Pancreas (tissue), 10 donors: ENCODE measurements at places on chromosomes 4 and X. TPM values are rescaled to one million over a fixed set of nuclear protein-coding genes. Genes with fewer than 3 reads are reported as not detected.

The SATL1 gene
- not detected for total RNA-seq

The CCDC110 gene
- 25.8 TPM for total RNA-seq

DNA sequence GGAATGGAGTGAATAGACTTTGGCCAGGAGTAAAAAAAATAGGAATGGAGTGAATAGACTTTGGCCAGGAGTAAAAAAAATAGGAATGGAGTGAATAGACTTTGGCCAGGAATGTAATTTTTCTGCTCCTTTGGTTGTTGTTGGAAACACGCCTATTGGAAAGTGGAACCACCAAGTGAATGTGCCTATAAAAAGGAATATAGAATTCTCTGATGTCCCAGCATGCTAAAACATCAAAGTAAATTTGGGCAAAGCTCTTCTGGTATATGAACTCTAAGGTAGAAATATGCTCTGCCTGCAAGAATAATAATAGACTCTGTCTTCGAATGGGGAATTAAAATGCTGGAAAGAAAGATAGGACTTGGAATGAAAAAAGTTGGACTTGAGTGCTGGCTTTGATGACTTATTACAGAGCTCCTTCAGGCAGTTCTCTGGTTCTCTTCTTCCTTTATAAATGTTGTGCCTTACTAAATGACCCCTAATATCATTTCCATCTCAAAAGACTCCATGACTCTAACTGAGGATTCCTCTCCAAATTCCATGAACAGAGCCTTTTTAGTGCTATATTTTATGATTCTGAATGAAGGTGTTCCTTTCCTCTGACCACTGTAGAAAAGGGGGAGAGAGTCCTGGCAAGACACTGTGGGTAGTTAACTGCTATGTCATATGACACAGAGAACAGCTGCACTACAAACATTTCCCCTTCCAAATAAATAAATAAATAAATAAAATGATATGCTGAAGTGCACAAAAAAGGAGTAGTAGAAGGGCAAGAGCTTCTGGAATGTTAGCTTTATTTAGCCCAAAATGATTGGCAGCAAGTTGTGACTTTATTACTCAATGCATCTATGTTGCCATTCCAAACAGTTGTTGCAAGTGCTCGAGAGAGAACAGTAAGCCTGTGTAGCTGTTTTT is 13.5 kb upstream of the GBA3 start:
- no peak for DNase-seq

GRCh38 chrX:148284056-148284455 is 216.4 kb upstream of the AFF2 start:
- DNase-seq: no peak

DNA sequence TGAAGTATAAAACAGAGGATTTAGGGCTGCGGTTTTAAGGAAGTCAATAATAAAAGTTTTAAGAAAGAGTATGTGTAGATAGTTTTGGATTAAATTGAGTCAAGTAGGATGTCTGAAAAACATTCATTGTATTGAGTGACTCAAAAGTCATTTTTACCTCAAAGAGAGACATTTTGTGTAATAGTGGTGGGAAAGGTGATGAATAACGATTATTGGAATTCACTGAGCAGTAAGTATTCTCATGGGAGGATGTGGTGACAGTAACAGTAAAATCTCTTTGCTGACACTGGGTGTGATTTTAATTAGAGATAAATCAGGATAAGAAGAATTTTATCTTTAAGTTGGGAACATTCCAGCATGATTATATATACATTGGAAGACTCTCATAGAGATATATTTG is 233.6 kb downstream of the PDHA2 start:
- DNase-seq: no peak

The GSX2 gene
- total RNA-seq: not detected

GRCh38 chrX:7996414-7996813 is 69.2 kb upstream of the PNPLA4 start:
- DNase-seq: no peak

- DNase-seq: no peak
Observed at GRCh38 chr4:147596981-147597380, 20.2 kb upstream of the TMEM184C start.

DNA sequence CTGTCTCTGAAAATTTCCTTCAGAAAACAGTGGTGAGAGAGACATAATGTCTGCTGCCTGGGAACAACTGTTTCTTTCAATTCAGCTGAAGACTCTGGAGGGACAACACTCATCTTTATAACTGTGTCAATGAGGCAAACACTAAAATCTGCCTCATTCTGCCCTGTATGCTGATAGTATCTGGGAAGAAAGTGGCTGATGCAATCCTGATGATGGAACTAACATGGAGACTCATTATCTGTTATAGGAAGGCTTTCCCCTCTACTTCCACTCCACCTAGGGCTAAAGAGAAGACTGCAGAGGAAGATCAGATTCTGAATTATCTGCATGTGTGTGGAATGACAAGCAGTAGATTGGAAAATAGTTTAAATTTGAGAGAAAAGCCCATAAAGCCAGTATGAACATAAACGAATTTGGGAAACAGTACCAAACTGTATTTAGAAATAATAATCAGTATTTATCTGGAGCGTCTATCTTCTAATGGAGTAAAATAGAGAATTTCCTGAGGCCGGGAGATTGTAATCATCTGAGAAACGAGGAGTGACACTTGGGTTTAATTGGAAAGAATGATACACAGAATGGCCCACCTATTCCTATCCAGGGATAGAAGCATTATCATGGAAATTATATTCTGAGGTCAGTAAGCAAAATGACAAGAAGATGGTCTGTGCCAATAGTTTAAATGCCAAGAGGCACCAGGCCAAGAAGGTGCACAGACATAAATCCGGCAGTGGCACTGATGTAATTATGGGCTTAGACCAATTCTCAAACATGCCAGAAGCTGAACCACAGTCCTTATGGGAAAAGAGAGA is 85.4 kb downstream of the SHISA3 start:
- DNase-seq: no peak

GRCh38 chr4:883377-884095 is 48.6 kb downstream of the GAK start:
- no peak for DNase-seq

- no peak for DNase-seq
Observed at GRCh38 chrX:545452-545885, 85.1 kb upstream of the SHOX start.

The AVPR2 gene
- total RNA-seq: 0.46 TPM

The SHROOM4 gene
- total RNA-seq: 1.7 TPM

The GNRHR gene
- total RNA-seq: not detected

DNA sequence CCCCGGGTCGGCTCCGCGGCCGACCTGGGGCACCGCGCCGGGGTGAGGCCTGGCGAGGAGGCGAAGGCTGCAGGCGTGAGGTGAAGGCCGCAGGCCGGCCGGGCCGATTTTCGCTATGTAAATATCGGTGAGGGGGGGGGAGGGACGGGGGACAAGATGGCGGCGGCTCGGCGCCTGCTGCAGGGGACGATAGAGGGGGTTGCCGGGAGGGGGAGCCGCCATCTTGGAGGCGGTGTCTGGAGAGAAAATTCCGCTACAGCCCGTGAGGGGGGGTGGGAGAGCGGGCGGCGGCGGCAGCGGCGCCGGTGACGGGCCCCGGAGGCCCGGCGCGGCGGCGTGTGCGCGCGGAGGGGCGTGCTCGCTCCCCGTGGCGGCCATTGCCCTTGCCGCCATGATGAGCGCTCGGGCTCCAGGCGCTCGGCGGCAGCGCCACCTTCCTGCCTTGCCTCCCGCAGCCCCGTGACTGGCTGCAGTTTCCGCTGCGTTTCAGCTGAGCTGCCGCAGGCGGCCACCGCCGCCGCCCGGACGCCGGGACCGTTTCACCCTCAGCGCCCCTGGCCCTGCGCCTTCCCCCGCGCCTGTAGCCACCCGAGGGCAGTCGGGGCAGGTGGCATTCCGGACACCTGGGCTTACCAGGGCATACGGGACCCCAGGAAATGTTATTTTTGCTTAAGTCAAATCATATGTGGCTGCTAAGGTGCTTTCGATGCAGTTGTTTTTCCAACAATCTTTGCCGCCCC is 692 bp downstream of the ZFX start:
- peak; percentile 85 for DNase-seq

DNA sequence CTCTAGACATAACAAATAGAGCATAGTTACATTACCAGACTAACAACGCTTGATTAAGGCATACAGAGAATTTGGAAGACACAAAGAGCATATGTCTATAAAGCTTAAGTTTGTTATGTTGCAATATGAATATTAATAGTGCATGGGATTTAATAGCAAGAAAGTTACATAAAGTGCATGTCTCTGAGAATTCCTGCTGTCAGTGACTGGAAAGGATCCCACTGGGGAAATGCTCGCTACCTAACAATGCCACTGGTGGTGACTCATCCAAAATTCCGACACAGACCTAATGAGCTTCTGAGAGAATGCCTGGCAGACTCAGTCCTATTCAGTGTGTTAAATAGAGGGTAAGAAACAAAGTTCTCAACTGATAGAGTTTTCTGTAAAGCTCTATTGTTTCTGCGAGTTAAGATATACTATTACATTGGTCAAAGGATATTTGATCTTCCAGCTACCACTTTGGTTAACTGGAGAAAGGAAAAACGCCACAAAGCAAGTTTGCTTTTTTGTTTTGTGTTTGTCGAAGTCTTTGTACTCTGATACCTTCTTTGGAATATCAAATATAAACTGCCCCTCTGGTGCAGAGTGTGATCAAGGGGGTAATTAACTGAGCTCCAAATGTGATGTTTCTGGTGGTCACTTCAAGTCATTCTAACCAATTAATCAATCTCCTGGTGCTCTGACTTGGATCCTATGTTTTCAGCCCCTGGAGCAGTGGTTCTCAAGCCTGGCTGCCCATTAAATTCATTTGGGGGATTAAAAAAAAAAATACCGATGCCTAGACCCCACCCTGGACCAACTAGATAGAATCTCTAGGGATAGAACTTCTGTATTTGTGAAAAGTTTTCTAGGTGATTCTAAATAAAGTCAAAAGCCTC is 107.9 kb downstream of the PALLD start:
- DNase-seq: no peak

The CSAG3 gene
- total RNA-seq: not detected

- DNase-seq: no peak
Observed at GRCh38 chr4:122865425-122865824, 38.8 kb downstream of the FGF2 start.

- no peak for DNase-seq
Observed at GRCh38 chrX:13119386-13119785, 75.0 kb upstream of the FAM9C start.

DNA sequence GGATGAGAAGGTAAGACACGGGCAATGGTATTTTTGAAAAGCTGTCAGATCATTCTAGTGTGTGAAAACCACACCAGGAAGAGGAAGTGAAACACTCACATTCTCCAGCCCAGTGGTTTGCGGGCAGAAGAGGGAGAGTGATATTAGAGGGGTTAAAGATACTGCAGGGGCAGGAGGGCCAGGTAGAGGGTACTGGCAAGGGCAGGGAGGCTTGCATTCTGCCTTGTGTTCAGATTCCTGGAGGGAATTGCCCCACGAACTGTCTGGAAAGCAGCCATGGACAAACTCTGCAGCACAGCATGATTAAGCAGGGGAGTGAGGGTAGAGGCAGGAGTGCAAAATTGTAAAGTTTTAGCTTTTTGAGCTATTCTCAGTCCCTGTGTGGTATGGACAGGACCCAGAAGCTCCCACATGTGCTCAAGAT is 30.9 kb downstream of the NIPAL1 start:
- DNase-seq: no peak

The GPR143 gene
- 0.81 TPM for total RNA-seq

GRCh38 chr4:39295784-39296183 is 70.4 kb downstream of the RFC1 start:
- DNase-seq: no peak

DNA sequence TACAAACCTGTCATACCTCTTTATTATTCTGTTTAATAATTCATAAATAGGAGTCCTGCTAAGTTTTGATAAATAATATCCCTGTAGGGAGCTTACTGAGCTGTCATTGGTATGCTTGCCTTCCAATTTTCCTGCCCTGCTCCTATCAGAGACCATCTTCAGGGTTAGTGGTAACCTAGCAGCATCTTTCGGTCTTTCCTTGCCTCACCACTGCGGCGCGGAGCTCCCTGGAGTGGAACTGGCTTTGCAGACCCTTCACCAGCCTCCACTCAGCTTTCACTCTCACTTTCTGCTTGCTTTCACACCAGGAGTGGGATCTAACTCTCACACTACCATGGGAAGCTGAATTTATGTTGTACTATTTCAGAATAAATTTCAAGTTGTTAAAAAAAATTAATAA is 481.7 kb upstream of the ATOH1 start:
- DNase-seq: no peak

DNA sequence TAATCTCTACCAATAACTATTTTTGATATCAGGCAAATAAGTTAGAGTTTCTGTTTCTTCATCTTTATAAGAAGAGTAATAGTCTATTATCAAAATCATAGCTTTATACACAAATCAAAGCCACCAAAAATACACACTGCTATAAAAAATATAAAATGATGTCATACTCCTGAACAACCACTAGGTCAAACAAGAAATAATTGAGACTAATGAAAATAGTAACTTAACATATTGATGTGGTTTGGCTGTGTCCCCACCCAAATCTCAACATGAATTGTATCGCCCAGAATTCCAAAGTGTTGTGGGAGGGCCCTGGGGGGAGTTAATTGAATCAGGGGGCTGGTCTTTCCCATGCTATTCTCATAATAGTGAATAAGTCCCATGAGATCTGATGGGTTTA is 2277.5 kb downstream of the ARAP2 start:
- no peak for DNase-seq

DNA sequence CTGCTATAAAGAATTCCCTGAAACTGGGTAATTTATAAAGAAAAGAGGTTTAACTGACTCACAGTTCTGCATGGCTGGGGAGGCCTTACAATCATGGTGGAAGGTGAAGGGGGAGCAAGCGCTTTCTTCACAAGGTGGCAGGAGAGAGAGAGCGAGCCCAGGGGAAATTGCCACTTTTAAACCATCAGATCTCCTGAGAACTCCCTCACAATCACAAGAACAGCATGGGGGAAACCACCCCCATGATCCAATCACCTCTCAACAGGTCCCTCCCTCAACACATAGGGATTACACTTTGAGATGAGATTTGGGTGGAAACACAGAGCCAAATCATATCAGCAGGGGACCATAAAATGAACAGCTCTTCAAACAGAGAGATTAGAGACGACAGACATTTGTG is 198.6 kb downstream of the MAGEB5 start:
- DNase-seq: no peak

DNA sequence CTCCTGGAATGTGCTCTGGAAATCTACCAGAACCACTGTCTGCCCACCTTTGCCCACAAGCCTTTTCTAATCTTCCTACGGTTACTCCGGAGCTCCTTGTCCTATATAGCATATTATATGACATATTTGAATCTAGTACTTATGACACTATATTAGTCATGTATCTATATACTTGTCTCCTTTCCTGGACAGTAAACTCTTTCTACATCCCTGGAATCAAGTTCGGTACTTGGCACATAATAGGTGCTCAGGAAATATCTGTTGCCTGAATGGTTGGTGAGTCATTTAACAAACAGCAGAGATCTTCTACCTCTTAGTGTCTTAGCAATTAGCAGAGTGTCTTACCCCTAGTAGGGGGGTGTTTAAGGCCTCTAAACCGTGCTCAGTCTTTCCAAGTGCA is 123.6 kb downstream of the RELL1 start:
- DNase-seq: no peak

DNA sequence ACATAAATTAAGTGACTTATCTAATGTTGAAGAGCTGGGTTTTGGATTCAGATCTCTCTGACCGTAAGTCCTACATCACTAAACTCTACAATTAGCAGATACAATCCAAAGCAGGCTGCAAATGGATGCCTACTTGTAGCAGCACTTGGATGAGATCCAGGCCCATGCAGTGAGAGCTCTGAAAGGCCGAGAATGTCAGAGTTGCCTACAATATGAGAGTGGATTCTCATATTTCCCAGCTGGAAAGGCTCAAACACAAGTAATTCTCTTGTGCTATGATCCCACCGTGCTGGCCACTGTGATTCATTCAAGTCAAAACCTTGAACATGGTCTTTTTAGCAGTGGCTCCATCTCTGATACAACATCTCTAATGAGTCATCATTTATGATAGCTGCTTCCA is 125.4 kb upstream of the CHRDL1 start:
- no peak for DNase-seq

The NAP1L2 gene
- 0.79 TPM for total RNA-seq
